ENCODE measurements at places on chromosomes 2 and 18.
A peak's percentile ranks its signal among the peaks of the same experiment; 100 is the strongest.

GRCh38 chr2:228227466-228227865 lies 46.0 kb upstream of the SPHKAP start:
- DNase-seq: no peak

DNA sequence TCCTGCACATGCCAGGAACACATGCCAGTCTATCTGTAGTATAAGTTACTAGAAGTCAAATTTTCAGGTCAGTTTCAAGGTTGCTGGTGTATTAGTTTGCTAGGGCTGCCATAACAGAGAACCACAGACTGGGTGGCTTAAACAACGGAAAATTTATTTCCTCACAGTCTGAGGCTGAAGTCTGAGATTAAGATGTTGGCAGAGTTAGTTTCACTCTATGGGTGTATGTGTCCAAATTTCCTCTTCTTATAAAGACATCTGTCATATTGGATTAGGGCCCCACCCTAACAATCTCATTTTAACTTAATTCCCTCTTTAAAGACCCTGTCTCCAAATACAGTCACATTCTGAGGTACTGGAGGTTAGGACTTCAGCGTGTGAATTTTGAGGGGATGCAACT lies 26.5 kb downstream of the B3GNT7 start:
- no peak for DNase-seq

DNA sequence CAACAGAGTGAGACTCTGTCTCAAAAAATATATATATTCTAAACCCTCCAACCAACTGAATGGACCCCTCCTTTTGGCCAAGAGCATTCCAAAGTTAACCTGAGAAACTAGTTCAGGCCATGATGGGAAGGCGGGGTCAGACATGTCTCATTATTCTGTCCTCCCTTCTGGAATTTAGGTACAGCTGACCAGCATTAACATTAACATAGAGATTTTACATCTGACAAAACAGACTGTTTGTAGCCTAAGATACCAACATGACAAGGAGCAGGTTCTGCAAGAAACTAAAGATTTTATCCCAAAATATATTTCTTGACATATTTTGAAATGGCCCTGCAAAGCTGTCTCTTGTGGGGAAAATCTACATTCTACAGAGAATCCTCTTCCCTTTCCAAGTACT lies 6.8 kb upstream of the PDK1 start:
- no peak for DNase-seq

- no peak for DNase-seq
Observed at GRCh38 chr2:193253014-193253530, 1058.3 kb upstream of the TMEFF2 start.

GRCh38 chr18:79748321-79749180 lies 49.2 kb upstream of the KCNG2 start:
- no peak for DNase-seq

DNA sequence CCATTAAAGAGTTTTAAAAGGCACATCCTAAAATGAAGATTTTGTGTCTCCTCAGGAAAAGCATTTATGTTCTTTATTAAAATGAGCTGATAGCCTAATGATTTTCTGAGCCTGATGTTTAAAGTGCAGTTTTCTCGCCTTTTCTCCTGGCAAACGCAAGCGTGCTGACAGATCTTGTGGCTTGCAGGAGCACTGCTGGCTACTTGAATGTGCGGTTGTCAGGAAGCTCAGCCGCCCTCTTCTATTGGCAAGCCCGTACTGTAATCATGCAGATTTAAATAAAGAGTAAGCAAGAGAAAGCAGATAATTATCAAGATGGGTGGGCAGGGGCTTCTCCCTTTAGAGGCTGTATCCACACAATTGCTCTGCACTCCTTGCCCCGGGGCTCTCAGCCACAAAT lies 139.5 kb upstream of the SPHKAP start:
- DNase-seq: no peak

DNA sequence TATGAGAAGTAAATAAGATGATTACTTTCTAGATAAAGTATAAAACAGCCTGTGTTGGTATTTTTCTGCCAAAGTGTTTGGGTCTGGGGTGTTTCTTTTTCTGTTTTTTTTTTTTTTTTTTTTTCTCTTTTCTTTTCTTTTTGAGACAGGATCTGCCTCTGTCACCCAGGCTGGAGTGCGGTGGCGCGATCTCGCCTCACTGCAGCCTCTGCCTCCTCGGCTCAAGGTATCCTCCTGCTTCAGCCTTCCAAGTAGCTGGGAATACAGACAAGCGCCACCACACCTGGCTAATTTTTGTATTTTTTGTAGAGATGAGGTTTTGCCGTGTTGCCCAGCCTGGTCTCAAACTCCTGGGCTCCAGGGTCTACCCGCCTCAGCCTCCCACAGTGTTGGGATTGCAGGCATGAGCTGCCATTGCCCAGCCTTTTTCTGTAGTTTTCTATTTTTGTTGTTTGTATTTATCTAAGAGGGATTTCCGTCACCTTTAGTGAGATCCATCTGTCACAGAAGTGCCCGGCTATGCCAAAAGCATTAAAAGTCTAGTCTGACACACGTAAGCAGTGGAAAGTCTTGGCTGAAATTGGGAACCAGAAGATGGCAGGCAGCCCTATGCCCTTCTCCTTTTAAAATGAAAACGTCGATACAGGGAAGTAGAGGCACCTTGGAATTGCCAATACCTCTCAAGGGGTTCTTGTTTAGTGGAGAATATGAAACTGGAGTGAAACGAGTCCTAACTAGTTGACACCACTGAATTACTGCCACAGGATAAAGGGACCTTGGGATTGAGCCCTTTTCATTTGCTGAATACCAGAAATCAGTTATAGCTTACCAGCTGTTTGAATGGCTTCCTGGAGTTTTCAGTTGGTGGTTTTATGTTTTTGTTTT lies 14.0 kb downstream of the UGP2 start:
- no peak for DNase-seq

DNA sequence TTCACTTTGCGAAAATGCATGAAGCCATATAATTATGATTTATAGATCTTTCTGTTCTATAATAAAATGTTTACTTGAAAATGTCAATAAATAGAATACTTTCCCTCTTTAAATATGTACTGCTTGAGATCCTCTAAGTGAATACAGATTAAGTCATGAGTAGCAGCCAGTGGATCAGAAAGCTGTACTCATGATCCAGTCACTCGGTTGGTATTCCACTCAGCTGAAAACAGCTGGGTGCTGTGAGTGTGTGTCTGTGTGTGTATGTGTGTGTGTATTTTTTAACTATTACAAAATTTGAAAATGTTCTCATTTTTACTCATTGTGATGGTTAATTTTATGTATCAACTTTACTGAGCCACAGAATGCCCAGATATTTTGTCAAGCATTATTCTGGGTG lies 141.6 kb upstream of the CYP26B1 start:
- no peak for DNase-seq

GRCh38 chr18:68314403-68314802 lies 400.5 kb downstream of the TMX3 start:
- DNase-seq: no peak

- DNase-seq: no peak
Observed at GRCh38 chr18:79252904-79253633, 142.7 kb upstream of the NFATC1 start.

DNA sequence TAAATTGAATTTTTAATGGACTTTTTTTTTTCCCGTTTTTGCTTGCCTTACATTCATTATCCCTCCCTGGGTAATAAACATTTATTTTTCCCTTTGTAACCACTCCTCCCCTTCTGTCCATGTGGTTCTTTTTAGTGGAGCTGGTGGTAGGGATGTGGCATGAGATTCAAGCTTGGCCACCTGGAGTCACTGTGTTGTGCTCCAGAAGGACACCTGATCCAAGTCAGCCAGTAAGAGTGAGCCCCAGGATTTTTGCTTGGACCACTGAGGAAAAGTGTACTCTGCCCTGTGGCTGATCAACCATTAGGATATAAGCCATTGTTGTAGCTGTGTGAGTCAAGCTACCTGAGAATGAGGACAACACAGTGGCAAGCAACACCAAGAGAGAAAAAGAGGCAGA lies 11.1 kb upstream of the ACTR3 start:
- DNase-seq: no peak

GRCh38 chr2:19868701-19869580 lies 32.8 kb downstream of the TTC32 start:
- DNase-seq: peak; percentile 51

- DNase-seq: no peak
Observed at GRCh38 chr2:48817355-48817754, 61.8 kb upstream of the LHCGR start.

All from stimulated activated naive CD4-positive, alpha-beta T cell treated with Interleukin-2 at 50 U/mL for 16 hours (primary cell).